ENCODE measurements at places on chromosomes 13 and 19. TPM values are rescaled to one million over a fixed set of nuclear protein-coding genes. Genes with fewer than 3 reads are reported as not detected.

- DNase-seq = no peak
These were observed at the start of gene MAB21L1 for GRCh38 chr13:35475960-35476943. Gene MAB21L1 (minus strand): TSS chr13:35476689. CDS start chr13:35476138, 551 bp downstream.

- no peak for DNase-seq
These were observed 90.1 kb downstream of the RGCC start for GRCh38 chr13:41547251-41548000.

GRCh38 chr13:102273111-102273510, 128.7 kb downstream of the FGF14 start:
- no peak for DNase-seq

Gene JSRP1
- total RNA-seq = 1.0 TPM

GRCh38 chr19:530134-531008, 1.2 kb upstream of the CDC34 start:
- no peak for DNase-seq

DNA sequence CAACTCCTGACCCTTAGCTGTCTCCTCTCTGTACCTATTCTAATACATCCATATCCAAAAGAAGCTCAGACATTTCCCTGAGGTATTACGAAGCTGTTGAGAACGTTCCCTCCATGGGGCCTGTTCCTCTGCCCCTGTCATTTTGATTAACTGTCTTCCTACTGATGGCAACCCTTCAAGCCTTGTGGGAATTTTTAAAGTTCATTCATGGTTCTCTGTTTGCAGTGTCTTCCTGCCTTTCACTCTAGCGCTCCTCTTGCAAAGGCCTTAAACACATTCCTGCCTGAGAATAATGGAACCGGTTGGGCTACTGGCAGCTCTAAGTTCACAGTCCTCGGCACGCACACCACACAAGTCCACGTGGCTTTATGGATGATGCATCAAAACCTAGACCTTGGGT, 66.1 kb downstream of the LHFPL6 start:
- no peak for DNase-seq

Gene COLGALT1
- 94.8 TPM for total RNA-seq
